ENCODE measurements at places on chromosomes 16 and 17.
A peak's percentile ranks its signal among the peaks of the same experiment; 100 is the strongest.

- no peak for DNase-seq
Measured at GRCh38 chr17:77356109-77356689, 215.4 kb downstream of the SEC14L1 start.

DNA sequence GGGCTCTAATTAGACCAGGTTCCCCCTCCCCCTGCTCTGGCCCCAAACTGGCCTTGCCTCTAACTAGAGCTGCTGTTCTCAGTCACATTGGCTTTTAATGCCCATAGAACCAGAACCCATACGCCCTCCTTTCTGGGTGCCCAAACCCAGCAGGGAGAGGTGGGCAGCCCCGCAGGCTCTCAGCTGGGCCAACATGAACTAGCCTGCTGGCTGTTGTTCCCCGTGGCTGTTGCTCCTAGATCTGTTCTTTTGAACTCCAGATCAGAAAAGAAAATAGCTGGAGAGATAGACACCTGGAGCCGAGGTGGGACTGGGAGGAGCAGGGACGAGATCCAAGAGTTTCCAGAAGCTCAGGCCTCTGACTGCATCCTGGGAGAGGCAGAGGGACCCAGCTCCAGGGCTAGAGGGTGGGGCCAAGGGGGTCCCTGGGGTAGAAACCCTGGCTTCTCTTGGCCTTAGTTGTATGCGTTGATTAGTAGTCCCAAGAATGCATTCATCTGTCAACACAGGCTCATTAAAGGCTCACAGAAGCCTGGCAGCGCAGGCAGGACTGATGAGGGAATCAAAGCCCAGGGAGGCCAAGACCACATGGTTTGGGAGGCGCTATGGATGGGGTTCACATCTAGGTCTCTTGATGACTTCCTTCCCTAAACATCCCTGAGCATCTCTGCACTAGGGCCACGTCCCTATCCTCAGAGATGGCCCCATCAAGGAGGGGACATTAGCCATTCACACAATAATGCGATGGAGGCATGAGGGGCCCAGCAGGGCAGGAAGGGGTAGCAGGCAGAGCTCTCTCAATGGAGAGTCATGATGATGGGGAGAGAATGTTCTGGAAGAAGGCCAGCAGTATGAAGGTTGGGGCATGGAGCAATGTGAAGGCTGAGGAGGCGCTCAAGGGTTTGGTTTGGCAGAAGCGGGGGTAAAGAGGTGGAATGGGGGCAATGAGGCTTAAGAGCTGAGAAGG lies 1.3 kb upstream of the CPSF4L start:
- DNase-seq, result no peak

- DNase-seq, result no peak
Measured at GRCh38 chr16:21703589-21704174, 39.9 kb downstream of the OTOA start.

DNA sequence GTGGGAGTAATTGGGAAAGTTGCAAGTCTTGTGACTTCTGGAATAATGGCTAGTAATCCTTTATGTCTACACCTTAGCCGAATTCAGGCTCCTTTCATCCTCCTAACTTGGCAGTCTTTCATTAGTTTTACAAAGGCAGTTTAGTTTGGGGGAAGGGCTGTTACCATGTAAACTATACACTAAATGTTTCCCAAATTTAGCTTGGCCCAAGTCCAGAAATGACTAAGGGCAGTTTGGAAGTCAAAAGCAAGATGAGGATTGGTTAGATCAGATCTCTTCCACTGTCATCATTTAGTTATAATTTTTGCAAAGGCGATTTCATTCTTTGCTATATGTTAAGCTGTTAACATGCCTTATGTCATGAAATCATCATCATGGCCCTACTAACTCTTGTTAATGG lies 115.4 kb upstream of the CACNG3 start:
- no peak for DNase-seq

DNA sequence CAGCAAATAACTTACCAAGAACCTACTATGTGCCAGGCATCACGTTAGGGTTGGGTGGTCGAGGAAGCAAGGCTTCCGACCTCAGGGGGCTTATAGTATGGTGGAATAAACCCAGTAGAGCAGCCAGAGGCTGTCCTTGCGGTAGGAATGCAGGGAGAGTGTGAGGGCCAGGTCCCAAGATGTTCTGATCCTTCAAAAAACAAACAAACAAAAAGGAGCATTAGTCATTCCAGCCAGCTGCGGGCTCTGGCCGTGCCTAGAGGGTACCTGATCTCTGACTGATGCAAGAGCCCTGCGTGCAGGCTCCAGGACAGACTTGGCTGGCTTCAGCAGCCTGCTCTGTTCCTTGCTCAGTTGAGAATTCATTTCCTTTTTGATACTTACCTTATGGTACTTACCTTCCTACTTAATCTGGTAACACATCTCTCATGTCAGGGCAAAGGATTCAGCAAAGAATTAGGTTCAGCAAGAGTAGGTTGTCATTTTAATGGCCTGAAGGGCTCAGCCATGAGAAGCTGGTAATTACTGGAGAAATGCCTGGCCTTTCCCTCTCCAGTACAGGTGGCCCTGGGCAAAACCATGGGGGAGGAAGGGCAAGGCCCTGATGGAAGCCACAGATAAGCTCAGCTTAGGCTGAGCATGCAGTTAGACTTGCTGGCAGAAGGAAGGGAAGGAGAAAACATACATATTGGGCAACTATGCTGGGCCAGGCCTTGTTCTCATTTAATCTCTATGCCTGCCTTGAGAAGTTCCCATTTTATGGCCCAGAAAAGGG lies 18.4 kb downstream of the CYB5D2 start:
- no peak for DNase-seq

GRCh38 chr17:48132385-48132784 lies 24.8 kb downstream of the SNX11 start:
- no peak for DNase-seq

DNA sequence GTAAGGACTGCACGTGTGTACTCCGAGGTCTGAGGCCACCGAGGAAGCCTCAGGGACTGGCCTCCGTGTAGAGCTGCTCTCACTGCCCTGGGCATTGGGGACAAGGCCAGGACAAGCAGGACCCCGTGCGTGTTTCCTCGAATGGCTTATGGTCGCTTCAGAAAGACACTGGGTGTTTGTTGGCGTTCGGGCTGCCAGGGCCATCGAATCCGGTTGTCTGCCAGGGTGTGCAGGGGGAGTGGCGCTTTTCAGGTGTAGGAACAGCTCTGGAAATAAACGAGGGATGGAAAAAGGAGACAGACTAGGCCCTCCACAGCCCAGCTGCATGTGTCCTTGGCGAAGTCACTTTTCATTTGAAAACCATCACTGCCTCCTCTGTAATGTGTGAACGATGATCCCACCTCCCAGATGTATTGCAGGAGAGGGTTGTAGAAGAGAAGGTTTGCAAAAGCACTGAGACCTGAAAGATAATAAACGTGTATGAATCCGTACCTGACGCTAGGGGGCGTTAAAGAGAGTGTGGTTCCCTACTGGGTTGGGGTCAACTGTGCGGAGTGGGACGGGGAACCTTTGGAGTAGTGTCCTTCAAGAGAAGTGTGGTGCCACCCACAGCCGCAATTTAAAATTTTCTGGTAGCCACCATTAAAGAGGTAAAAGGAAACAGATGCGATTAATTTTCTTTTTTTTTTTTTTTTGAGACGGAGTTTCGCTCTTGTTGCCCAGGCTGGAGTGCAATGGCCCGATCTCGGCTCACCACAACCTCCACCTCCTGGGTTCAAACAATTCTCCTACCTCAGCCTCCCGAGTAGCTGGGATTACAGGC lies 2.1 kb upstream of the ZSCAN10 start:
- DNase-seq, result peak; percentile 29
